ENCODE measurements at places on chromosomes 7 and 10.

- DNase-seq, result no peak
Observed at GRCh38 chr10:124132876-124133275, 39.5 kb upstream of the CHST15 start.

- DNase-seq, result no peak
Observed at GRCh38 chr10:136465-136762, 1.2 kb downstream of the ZMYND11 start.

GRCh38 chr7:129940329-129940728 lies 12.4 kb downstream of the UBE2H start:
- no peak for DNase-seq

- DNase-seq, result no peak
Observed at GRCh38 chr10:24826009-24826408, 102.3 kb upstream of the ARHGAP21 start.

DNA sequence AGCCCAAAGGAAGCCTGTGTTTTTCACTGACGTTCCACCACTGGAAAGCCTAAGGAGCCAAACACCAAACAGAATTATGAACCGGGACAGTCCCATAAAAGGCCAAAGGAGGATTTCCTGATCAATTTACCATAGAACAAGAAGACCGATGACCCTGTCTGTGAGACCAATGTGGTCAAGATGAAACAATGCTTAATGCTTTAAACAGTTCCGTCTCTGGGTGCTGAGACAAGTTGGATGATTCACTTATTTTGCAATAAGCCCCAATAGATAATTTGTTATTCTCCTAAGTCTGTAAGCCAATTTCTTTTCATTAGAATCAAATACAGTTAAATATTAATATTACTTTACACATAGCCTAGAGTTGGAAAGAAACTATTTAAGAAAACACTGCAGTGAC lies 134.9 kb downstream of the MICU1 start:
- DNase-seq, result no peak

DNA sequence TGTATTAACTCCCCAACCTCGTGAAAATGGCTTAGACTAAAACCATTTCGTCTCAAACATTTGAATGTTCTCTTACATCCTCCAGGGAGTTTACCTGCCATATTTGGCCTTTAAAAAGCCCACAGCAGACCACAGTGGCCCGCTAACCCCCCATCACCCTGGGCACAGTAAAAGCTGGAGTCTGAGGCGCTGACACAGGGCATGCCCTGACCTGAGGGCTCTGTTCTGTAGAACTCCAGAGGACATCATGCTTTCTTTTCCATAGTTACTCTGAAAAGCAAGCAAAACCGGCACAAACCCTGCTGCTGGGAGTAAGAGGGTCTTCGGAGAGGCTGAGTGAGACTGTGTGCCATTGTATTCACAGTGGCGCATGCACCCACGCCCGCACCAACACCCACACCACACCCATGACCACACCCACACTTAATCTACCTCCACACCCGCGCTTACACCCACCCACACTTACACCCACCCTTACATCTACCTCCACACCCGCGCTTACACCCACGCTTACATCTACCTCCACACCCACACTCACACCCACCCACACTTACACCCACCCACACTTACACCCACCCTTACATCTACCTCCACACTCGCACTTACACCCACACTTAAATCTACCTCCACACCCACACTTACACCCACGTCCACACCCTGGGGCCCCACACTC lies 32.1 kb downstream of the LRRC27 start:
- DNase-seq, result no peak

DNA sequence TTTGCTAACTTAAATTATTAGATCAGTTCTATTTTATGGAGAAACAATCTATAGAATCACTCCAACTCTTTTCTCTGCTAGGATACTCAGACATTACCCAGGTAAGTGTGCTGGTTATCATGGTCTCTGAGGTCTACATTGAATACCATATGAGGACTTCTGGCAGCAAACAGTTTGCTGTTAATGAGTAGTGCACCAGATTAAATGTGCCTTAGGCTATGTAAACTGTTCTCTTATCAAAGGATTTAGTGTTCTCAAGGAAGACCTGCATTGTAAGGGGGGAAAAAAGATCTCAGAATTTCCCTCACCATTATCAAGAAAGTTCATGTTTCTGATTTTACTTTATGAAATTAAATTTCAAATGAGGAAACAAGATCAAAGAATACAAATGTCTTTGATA lies 107.5 kb downstream of the ITGB8 start:
- DNase-seq, result no peak

- no peak for DNase-seq
Observed at GRCh38 chr10:113060201-113061053, 110.4 kb downstream of the TCF7L2 start.

DNA sequence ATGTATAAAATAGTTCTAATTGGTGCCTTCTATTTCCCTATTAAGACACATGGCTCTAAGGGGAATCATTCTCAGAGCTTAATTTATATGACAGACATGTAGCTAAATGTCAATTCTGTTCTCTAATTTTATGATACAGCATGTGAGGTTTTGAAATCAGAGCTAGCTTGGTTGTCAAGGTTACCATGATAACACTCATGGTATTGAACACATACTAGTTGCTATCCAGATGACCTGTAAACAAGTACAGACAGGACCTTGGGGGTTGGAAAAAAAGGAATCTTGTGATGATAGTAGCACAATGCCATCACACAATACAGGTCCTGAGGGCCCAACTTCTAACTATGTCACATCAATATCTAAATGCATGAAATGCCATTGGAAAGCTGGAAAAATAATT lies 49.2 kb downstream of the RHOBTB1 start:
- DNase-seq, result no peak

DNA sequence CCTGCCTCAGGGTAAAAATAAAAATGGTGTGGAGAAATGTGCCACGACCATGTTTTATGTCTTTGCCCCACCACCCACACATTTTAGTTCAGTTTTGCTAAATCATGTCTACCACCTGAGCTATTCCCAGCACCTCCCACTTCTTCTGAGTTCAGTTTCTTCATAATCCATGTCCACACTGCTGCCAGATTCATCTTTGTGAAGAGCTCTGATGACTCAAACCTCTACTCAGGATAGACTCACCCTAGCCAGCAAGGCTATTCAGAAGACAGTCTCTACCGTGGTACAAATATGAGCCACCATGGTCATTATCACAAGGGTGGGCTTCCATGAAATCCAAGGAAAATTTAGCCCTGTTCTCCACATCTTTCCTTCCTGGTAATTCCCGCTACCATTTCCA lies 231.1 kb upstream of the PRKCQ start:
- DNase-seq, result no peak

- no peak for DNase-seq
Observed at GRCh38 chr7:19701471-19701870, 7.4 kb downstream of the POLR1F start.

GRCh38 chr10:124732931-124733570 lies 11.1 kb downstream of the FAM53B start:
- peak; percentile 64 for DNase-seq

DNA sequence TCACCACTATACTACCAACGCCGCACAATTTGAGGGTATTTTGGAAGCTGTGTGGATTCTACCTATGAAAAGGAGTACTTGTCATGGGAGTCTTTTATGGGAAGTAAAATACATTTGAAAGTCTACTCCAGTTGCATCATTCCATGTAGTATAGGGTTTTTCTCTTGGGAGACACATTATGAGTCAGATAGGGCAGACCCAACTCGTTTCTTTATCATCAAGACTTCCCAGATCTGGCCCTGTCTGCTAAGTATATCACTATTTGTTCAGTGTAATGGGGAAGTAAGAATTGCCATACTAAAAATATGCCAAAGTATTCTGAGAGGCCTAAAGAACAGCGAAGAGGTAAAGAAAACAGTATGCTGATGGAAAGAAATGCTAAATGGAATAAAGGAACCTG lies 144.2 kb downstream of the SPAG6 start:
- DNase-seq, result no peak

DNA sequence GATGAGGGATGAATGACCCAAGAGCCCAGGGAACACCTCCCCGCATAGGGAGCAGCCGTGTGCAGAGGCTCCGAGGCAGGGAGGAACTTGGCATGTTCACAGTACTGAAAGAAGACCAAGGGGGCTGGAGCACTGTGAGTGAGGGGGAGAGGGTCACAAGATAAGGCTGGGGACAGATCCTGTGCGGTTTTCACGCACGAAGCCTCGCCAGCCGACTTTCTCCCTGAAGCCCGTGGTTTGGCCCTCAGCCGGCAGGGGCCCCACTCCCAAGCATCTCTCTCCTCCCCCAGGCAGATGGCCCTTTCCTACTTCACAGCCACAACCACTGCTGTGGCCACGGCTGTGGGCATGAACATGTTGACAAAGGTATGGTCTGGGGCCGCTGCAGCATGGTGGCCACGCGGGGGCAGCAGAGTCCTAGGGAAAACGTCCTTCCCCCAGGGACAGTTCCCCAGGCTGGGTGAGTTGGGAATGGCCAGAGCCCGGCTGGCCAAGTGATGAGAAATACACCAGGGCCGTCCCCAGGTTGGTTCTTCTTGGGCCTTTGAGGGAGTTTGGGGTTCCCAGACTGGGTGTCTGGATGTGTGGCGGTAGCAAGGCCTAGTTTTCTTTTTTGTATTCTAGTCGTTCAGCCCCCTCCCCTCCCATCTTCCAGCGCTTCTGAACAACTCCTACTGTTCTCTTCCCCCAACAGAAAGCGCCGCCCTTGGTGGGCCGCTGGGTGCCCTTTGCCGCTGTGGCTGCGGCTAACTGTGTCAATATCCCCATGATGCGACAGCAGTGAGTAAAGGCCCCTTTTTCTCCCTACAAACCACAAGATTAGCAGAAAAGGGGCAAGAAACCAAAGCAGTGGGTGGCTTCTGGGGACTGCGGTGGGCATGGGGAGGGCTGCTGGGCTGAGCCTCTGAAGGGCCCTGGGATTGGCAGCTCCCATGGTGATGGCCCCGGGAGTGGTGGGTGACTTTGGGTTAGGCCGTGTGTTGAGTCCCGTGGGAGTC lies 14.4 kb upstream of the WBP1L start:
- DNase-seq, result peak; percentile 68

GRCh38 chr10:118698421-118698820 lies 56.3 kb downstream of the CACUL1 start:
- DNase-seq, result peak; percentile 85

DNA sequence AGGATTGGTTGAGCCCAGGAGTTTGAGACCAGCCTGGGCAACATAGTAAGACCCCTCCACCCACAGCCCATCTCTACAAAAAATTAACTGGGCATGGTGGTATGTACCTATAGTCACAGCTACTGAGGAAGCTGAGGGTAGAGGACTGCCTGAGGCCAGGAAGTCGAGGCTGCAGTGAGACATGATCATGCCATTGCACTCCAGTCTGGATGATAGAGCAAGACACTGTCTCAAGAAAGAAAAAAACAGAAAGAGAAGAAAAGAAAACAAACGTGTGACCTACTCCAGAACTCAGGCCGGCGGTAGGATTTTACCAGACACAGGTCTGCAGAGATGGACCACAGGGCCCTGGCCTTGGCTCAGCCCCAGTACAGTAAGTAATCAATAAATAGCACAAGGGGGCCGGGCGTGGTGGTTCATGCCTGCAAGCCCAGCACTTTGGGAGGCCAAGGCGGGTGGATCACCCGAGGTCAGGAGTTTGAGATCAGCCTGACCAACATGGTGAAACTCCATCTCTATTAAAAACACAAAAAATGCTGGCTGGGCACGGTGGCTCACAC lies 35.4 kb upstream of the TNRC18 start:
- DNase-seq, result no peak

DNA sequence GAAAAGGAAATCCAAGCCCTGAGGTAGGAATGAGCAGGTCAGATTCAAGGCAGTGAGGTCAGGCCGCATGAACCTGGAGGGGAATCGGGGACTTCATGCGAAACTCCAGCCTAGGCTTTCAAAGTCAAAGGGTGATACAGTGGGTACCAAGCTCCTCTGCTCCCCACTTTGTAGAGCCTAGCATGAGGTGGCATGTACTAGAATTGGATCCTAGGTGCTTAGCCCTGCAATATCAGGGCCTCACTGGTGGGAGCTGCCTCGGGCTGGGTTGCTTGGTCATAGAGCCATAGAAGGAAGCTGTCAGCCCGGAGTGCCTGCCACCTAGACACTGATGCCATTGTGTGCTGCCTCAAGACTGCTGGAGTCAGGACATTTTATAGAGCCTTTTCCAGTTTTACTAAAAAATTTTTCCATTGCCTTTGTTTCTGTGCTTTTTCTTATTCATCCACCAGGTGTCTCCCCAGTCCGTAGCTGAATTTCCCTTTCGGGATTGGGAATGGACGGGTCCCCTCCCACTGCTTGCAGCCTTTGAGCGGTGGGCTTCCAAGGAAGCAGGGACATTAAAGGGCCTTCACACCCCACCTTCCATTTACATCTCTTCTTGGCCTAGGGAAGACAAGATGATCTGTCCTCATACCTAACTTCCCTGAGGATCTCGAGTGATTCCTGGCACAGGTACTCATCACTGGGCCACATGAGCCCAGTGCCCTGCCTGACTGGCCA lies 5.5 kb upstream of the LZTS2 start:
- DNase-seq, result peak; percentile 27

DNA sequence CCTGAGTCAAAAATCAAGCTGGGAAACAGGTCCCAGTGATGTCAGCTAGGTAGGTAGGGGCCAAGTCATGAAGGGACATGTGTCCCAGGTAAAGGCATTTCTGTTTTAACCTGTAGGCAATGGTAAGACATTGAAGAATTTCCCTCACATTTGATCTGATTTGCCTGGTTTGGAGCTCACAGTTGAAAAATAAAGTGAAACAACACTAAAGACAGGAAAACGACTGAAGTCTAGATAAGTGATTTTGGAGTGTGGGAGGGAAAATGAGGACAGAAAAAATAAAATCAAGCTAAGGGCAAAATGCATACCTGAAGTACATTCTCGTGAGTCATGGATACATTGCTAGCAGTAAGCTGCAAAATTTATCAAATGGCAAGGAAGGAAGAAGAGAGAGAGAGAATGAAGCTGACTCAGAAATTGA lies 169.9 kb downstream of the SKIDA1 start:
- no peak for DNase-seq

DNA sequence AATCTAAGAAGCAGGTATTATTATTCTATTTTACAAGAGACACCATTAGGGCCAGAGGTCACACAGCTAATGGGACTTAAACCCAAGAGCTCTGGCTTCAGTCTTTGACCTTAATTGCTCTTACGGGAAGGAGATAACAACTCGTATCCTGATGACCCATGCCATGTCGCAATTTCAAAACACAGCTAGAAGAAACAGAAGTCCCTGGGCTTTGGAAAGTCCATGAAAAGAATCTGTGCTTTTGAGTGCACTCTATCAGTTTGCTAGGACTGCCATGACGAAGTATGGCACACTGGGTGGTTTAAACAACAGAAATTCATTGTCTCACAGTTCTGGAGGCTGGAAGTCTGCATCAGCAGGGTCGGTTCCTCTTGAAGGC lies 247.8 kb upstream of the AOAH start:
- DNase-seq, result no peak

GRCh38 chr10:96576277-96576980 lies 10.4 kb downstream of the TM9SF3 start:
- DNase-seq, result no peak
